T-helper 17 cell (primary cell): ENCODE measurements at places on chromosomes 7 and 10. TPM values are rescaled to one million over a fixed set of nuclear protein-coding genes. Genes with fewer than 3 reads are reported as not detected.

DNA sequence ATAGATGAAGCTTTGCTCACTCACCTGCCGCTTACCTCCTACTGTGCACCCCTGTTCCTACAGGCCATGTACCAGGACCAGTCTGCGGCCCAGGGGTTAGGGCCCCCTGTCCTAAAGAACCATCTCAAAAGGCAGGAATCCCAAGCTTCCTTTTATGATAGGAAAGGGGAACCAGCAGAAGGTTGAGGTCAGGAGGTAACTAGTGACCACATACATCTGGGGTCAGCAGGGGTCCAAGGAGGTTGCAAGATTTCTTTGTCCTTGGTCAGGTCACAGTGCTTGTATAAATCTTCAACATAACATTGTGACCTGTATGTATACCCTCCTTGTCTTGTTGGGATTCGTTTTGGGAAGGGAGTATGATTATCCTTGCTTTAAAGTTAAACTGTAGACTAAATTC is 73.8 kb downstream of the OAT start:
- no peak overlapping the region for H3K27ac ChIP-seq
- DNase-seq = no peak
- peaks cover 2% of the 10 kb centered on the region for H3K4me1 ChIP-seq
- H3K4me3 ChIP-seq = no peak overlapping the region
- H3K27me3 ChIP-seq = peaks cover 32% of the 10 kb centered on the region

GRCh38 chr10:76297780-76298281 is 866.4 kb downstream of the LRMDA start:
- no peak overlapping the region for H3K4me3 ChIP-seq
- H3K27ac ChIP-seq = no peak overlapping the region
- no peaks in the 10 kb centered on the region for H3K4me1 ChIP-seq
- no peaks in the 10 kb centered on the region for H3K27me3 ChIP-seq

VAX1 gene
- not detected for total RNA-seq

DNA sequence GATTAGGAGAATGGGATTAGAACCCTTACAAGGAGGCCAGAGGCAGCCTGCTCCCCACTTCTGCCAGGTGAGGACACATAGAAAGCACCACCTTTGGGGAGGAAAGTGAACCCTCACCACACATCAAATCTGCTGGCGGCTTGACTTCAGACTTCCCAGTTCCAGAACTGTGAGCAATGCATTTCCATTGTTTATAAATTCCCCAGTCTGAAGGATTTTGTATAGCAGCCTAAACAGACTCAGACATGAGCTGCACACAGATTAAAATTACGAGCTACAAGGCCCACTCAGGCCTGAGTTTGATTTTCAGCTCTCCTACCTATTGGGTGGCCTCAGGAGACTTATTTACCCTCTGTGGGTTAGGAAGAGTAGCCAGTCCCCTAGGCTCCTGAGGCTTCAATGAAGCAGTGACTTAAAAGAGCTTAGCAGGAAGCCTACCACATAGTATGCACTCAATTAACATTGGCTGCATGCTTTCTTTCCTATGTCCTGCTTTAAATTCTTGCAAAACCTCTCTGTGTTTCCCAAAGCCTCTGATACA is 350.7 kb upstream of the ZMIZ1 start:
- H3K36me3 ChIP-seq = no peaks in the 10 kb centered on the region
- no peak overlapping the region for H3K27ac ChIP-seq
- no peak overlapping the region for H3K4me3 ChIP-seq
- H3K4me1 ChIP-seq = no peaks in the 10 kb centered on the region
- H3K27me3 ChIP-seq = peaks cover 46% of the 10 kb centered on the region

- no peaks in the 10 kb centered on the region for H3K36me3 ChIP-seq
- DNase-seq = no peak
- no peaks in the 10 kb centered on the region for H3K4me1 ChIP-seq
- no peak overlapping the region for H3K4me3 ChIP-seq
- no peaks in the 10 kb centered on the region for H3K27me3 ChIP-seq
Measured at GRCh38 chr7:34361663-34362250, 296.3 kb upstream of the NPSR1 start.

DNA sequence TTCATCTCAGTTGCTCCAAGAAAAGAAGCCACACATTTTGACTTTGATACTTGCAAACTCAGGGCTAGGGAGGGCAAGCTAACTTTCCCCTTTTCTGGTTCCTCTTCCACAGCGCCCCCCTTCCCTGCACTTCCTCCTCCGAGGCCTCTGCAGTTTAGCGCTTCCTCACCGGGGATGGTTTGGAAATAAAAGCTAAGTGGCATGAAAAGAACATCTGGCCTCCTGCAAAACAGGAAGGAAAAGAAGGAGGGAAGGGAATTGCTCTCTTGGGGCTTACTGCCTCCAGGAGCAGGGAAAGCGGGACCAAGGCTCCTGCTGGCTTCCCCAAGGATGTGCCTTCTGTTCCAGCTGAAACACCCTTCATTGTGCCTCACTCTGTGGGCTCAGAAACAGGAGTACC is 42.3 kb downstream of the PRKCQ start:
- peaks cover 44% of the 10 kb centered on the region for H3K4me1 ChIP-seq
- peaks cover 3% of the 10 kb centered on the region for H3K36me3 ChIP-seq
- no peak overlapping the region for H3K4me3 ChIP-seq
- DNase-seq = no peak
- no peaks in the 10 kb centered on the region for H3K27me3 ChIP-seq
